ENCODE measurements at places on chromosomes 2 and 18.

DNA sequence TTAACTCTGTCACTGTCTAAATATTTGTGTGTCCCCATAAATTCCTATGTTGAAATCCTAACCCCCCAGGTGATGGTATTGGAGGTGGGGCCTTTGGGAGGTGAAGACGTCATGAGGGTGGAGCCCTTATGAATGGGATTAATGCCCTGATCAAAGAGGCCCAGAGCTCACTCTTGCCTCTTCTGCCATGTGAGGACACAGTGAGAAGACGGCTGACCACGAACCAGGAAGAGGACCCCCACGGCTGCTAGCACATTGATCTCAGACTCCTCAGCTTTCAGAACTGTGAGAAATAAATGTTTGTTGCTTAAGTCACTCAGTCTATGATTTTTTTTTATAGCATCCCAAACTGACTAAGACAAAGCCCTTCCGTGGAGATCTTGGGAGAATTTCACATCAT is 71.2 kb downstream of the BCL2L11 start:
- DNase-seq, result no peak

- DNase-seq, result no peak
These were observed 178.9 kb downstream of the AGAP1 start for GRCh38 chr2:235672720-235673119.

DNA sequence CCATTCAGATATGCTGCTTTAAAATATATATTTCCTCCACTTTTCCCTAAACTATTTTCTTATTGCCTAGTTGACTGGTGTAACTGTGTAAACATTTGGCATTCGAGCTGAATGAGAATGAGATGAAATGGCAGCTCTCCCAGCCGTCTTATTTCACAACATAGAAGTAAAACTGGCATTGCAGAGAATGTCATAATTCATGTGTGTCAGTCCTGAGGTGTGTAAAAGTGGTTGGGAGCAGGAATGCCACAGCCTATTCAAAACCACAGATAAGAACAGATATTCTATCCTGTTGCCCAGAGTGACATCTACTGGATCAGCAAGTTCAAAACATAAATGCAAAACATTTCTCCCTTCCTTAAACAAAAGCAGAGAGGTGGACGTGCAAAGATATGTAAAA is 565.5 kb upstream of the CHAC2 start:
- DNase-seq, result peak; percentile 68

DNA sequence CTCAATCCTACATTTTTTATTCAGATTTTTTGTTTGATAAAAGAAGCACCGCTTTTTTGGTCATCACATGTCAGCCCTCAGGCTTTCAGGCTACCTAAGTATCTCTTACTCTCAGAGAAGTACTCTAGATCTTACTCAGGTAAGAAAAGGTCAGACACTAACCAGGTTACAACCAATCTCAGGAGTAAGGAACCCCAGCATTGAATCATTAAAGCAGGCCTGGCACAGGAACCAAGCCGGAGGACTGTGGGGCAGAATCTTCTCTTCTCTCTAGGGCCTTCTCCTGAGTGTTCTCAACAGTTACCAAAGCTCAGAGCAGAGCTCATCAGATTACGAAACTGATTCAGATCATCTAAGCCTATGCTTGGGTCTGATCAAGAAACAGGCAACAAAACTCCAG is 28.2 kb downstream of the RBMS1 start:
- DNase-seq, result no peak

DNA sequence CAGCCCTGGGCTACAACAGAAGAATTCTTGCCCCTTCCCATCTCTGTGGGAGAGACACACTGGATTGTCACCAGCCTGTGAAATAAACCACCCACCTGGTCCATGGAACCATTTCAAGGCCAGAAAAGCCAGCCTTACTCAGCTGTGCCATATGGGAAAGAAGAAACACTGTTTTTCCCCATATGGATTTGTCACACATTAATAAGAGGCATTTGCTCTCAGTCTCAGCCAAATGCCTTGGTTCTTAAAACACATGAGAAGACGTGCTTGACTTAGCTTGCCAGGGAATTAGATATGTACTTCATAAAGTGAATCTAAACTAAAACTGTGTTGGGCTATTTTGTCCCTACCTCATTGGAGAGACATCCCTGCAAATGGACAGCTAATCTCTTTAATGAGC is 308.6 kb upstream of the TNP1 start:
- no peak for DNase-seq

DNA sequence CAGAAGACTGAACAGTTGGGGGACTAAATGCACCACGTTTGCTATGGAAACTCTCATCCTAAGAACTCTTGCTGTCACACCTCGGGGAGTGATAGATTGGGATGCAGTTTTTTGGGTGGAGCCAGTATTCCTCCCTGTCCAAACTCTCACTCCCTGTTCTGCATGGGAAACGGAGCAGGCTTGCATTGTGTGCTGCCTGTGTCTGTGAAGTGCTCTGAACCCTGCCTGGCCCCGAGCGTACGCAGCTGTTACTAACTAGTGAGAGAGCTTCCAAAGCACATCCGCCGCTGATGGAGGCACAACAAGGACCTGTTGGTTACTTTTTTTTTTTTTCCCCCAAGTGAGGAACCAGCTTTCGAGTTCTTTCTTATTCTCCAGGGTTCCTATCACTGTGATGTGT is 195.5 kb downstream of the ANAPC1 start:
- no peak for DNase-seq

- DNase-seq, result no peak
These were observed 178.1 kb downstream of the SLC8A1 start for GRCh38 chr2:40273734-40274182.

DNA sequence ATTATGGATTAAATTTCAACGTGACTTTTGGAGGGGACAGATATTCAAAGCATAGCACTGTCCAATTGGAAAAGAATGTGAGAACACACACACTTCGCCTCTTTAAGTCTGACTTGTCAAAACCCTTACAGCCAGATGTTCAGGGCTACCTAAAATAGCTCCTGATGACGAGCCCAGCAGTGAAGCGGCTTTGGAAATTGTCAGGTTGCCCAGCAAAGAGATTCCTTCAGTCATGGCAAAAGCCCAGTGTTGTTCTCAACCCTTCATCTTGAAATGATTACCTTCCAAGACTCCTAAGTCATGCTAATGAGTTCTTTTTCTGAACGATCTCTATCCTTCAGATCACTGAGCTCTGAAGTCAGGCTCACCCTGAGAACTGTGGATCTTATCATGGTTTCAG is 436.6 kb downstream of the LRATD1 start:
- DNase-seq, result no peak

DNA sequence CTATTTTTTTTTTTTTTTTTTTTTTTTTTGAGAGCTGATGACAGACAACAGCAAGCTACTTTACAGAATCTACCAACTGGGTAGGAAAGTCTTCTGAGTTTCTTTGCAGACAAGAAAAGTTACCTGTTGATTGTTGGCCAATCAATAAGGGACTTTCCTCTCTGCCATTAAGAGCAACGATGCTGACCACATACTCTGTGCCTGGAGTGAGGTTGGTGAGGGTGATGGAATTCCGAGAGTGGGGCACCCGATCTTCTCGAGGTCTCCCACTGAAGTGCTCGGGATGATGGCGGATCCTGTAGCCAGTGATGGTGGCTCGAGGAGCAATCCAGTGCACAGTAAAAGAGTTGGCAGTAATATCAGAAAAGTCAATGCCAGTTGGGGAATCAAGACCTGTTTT is 49.3 kb downstream of the FN1 start:
- no peak for DNase-seq

GRCh38 chr2:237931205-237931721 is 35.6 kb upstream of the UBE2F start:
- peak; percentile 25 for DNase-seq

DNA sequence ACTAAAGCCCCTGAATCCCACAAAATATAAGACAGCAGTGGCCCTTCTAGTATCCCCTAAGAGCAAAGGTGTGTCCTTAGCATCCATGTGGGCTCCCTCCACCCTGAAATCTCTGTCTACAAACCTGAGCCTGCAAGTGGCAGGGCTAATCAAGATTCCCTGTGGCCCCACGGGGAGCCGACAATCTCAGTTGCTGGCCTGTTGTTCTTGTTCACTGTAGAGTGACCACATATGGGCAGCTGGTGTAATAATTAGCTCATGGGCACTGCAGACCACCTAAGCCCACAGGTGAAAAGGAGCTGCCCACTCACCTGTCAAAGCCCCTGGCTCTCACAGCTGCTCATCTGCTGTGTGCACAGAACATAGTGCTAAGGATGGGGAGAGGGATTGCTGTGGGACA is 102.3 kb downstream of the MRO start:
- no peak for DNase-seq

DNA sequence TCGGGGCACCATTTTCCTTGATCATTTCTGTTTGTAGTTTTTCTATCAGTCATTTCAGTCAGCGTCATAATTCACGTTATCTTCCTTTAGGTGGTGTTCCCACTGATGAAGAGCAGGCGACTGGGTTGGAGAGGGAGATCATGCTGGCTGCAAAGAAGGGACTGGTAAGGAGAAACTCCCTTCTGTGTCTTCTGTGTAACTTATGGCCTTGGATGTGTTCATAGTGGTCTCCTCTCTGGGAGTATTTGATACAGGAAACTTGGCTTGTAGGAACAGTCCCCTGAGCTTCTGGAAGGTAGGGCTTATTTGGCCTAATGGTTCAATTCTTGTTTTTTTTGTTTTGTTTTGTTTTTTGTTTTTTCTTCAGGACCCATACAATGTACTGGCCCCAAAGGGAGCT is 1.1 kb downstream of the COX5B start:
- DNase-seq, result no peak

- no peak for DNase-seq
These were observed 98.3 kb downstream of the KLF7 start for GRCh38 chr2:207067473-207067872.

- no peak for DNase-seq
These were observed 67.8 kb upstream of the SALL3 start for GRCh38 chr18:78911751-78912283.

GRCh38 chr2:17918789-17919188 is 40.3 kb downstream of the KCNS3 start:
- no peak for DNase-seq

All from EL (cell line).